ENCODE measurements at places on chromosomes 7 and 10.
A peak's percentile ranks its signal among the peaks of the same experiment; 100 is the strongest.

DNA sequence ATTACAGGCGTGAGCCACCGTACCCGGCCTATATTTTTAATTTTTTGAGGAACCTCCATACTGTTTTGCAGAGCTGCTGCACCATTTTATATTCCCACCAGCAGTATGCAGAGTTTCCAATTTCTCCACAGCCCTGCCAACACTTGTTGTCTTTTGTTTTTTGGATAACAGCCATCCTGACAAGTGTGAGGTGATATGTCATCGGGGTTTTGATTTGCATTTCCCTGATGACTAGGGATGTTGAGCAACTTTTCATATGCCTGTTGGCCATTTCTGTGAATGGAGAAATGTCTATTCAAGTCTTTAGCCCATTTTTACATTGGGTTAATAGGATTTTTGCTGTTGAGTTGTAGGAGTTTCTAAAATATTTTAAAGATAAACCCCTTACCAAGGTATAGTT lies 22.2 kb downstream of the ENTPD7 start:
- no peak for DNase-seq

- DNase-seq, result no peak
Measured at GRCh38 chr10:58840840-58841435, 328.3 kb downstream of the BICC1 start.

- DNase-seq, result no peak
Measured at GRCh38 chr7:14321947-14322346, 332.5 kb upstream of the ETV1 start.

DNA sequence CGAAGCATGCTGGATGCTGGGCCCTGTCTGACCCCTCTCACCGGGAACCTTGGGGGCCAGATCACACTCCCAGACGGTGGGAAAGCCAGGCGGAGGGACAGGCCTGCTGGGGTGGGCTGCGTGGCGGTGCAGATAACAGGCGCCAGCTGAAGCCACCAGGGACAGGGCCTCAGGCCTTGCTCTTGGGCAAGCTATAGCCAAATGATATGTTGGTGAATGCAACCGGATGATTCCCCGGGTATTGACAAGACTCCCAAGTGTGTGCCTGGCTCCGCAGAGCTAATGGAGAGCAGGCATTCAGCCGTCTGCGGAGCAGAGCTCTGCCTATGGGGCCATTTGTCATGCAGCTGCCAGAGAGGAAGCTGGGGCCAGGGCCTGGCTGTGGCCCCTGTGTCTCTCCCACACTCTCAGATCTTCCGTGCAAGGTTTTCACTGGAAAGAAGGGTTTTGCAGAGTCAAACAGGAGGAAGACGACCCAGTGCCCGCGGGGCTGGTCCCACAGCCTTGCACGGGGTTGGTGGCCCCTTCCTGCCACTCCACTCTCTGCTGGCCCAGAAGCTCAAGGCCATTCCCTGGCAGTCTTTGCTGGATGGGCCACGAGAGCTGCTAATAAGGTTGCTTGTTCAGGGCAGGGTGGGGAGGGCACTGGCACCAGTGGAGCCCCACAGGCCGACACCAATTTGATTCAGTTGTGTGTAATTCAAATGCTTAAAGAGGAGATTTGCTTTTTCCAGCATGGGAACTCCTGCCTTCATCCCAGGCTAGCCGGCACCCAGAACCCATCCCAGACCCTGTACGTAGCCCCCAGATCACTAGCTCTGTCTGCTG lies 91.8 kb downstream of the PRKAG2 start:
- no peak for DNase-seq

DNA sequence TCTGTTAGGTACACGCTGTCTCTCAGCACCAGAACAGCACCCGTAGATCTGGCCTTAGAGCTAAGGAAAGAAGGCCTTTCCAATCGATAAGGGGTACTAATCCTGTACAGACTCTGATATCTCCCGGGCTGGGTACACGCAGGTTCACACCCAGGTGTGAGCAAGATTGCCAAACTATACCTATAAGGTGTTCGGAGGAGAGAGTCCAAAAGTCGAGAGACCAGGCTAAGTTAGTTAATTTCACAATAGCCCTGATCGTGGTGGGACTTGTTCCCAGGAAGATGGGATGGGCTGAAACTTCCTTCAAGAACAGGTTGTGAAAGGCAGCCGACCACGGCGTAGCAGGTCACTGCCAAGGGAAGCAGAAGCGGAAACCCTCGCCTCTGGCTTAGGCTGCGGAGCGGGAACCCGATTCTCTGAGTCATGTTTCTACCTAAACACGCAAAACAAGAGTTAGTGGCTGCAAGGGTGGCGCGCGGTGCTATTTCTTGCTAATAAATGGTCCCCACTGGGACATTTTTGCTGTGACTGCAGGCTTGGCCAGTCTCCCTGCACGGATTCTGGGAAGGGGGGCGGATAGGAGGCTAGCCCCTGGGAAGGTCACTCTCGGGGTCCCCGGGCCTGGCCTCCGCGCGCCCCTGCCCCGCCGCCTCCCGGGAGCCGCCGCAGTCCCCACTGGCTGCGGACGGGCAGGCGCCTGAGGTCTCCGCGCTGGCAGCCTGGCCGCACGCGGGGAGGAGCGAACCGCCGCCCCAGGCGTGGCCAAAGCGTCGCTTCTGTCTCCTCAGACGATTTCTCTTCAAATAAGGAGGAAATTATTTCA lies 75.4 kb upstream of the PDSS1 start:
- DNase-seq, result no peak

GRCh38 chr10:92562424-92562823 lies 11.5 kb downstream of the IDE start:
- no peak for DNase-seq

- DNase-seq, result no peak
Measured at GRCh38 chr10:24208661-24209431, at the start of gene KIAA1217. Gene KIAA1217, plus strand, starts transcription at chr10:24209138. Its CDS starts 56 bp downstream, at chr10:24209194.

DNA sequence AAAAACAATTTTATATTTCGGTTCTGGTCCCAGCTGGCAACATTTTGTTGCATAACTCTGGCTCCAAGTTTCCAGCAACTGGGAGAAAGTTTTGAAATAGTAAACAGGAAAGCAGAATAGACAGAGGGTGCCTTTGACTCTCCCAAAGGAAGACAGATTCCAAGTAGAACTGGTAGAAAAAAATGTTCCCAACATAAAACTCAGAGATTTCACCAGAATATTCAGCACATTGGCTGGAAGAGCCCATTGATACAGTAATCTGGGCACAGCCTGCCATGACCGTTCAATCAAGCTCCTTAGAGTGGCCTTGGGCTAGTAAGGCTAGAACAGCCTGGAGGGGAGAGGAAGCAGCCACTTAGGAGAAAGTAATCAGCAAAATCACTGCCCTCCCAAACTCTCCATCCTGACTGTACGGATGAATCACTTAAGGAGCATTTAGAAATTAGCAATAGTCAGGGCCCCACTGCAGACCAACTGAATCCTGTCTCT lies 120.4 kb downstream of the CUBN start:
- DNase-seq, result peak; percentile 27

DNA sequence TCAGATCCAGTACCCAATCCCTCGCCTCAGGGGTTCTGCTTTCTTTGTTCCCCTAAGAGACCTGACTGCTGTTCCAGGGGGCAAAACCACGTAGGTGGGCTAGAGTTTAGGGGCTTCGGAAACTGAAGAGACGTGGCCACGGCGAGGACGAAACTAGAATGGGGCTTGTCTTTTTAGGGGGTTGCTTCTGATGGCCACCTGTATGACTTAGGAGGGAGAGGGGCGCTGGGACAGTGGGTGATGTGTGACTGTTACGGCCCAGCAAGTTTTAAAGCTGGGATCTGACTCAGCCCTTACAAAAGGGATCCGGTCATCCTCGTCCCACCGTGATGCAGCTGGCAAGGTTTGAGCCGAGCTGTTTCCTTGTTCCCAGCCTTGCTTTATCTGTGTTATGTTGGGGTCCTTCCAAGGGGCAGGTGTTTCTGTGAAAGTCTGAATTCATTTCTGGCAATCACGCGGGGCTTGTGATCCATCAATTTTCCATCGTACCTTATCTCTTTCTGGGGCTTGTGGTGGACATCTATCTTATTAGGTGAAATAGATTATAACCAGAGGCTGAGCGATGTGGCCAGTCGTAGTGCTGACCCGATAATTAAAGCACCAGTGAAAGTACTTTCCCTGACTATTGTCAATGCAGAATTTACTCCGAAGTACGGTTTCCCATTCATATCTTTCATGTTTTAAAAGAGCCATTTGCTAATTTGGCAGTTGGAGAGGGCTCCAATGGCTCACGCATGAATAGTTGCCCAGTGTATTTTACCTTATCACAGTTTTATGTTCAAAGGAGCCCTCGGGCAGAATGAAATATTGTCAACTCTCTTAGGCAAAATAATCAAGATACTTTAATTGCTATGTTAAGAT lies 830 bp downstream of the MET start:
- DNase-seq, result no peak

All from H54 (cell line).